Activated CD4-positive, alpha-beta T cell treated with anti-CD3 and anti-CD28 coated beads, Interleukin-2, Interleukin-4, amounts not matched to agents 100 ng/mL and 50 ng/mL, durations not matched to agents 16 hours and 8 hours (primary cell): ENCODE measurements at places on chromosomes 2 and 18.
A peak's percentile ranks its signal among the peaks of the same experiment; 100 is the strongest.

- no peak for DNase-seq
These were observed 46.3 kb downstream of the MERTK start for GRCh38 chr2:111944531-111945210.

DNA sequence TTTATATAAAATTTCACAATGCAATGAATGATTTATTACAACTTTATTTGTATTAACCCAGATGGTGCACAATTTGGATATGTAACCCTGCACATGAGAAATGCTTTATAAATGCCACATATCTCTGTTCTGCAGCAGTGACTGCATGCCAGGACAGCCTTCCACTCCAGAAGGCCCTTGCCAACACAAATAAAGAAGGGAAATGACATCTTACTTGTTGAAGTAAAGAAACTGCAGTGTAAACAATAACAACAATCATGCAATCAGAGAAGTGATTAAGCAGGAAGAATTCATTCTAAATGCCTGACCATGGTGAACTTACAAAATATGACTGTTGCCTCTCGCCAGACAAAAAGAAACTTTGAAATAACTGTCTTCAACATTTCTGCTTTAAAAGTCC lies 129.9 kb upstream of the CHST9 start:
- DNase-seq = no peak

- no peak for DNase-seq
These were observed 122.6 kb upstream of the CTDP1 start for GRCh38 chr18:79556829-79557585.

DNA sequence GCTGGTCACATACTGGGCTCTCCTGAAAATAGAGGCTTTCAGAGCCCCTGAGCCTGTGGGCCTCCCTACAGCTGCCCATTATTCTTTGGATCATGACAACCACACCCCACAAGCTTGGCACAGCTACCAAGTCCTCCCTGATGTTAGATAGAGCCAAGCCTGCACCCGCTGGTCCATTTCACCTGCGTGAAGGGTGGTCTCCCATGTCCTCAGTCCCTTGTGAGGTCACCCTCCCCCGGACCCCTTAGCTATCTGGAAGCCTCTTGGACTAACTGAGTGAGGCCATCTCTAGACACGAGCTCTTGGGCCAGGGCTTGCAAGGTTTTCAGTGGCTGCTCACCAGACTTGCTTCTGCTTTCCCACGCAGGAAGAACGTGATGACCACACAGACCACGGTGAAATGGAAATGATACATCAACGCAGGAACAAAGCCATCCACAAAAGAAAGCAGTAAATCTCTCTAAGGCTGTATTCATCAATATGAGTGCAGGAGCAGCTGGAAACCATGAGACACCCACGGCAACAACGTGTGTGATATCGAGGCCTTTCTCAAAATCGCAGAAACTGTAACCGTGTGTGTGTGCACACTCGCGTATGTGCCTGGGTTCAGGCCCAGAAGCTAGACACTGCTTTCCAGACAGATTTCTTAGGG lies 10.1 kb upstream of the MAL start:
- DNase-seq = no peak

- no peak for DNase-seq
These were observed 662.2 kb upstream of the CNTNAP5 start for GRCh38 chr2:123362671-123363440.

GRCh38 chr2:201233192-201233811 lies 27.0 kb upstream of the CASP8 start:
- peak; percentile 96 for DNase-seq

DNA sequence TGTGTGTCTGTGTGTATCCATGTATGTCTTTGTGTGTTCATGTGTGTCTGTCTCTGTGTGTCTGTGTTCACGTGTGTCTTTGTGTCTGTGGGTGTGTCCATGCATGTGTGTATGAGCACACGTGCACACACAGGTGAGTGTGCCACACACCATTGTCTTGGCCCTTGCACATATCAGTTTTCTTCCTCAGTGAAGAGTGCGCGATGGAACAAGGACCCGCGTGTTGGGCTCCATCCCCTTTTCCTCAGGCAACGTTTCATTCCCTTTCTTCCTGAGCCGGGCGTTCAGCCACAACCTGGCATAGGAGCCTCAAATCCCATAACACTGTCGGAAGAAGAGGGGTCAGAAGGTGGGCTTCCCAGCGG lies 74.3 kb downstream of the PTGR3 start:
- DNase-seq = no peak

GRCh38 chr18:63705401-63705800 lies 2.6 kb downstream of the SERPINB11 start:
- DNase-seq = no peak

DNA sequence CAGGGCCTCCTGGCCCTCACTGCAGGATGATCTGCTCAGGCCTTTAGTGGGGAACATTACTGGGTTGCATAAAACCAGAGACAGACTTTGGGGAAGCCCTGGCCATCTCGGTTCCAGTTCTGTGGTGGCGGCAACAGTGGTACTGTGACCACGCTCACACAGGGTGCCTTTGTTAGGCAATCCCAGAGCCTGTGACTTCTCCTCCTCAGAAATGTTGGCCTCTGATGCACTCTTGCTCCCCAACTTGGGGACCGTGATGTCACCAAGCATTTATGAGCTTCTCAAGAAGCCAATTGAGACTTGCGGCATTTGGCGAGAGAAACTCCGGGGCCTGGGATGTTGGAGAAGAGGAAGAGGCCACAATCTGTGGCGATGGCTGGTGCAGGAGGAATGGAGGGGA lies 80.9 kb upstream of the PKDCC start:
- no peak for DNase-seq

GRCh38 chr2:156042895-156043294 lies 289.6 kb downstream of the NR4A2 start:
- no peak for DNase-seq

DNA sequence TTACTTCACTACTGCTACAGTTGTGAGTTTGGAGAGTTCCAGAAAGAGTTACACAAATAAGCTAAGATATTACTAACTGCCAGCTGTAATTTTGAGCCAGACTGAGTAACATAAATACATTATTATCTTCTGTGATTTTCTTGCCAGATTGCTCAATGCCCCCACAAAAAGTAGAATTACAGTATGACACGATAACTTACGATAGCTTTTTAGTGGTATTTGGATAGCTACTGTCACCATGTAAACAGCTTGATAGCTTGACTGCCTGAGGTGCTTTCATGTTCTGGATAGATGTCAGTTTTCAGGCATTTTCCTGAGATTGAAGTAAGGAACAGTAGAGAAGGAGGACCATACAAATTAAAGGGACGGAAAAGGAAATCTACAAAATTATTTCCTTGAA lies 533.3 kb downstream of the SOCS6 start:
- no peak for DNase-seq
